ENCODE measurements at places on chromosomes 7 and 10.

DNA sequence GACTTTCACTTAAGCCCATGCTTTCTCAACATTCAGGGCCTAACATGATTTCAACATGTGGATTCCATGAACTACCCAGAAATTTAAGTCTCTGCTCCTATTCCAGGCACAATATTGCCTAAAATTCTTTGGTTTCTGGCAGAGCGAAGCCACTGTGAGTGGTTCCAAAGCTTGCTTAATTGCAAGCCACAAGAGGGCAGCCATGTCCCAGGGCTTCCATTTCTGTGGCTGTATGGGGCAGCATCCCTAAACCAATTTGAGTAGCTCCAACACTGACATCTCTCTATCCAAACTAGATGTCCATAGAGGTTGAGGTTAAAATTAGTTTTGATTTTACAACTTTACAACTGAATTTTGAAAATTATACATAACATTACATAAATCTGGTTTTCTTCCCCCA is 56.3 kb upstream of the MDFIC start:
- no peak for DNase-seq

DNA sequence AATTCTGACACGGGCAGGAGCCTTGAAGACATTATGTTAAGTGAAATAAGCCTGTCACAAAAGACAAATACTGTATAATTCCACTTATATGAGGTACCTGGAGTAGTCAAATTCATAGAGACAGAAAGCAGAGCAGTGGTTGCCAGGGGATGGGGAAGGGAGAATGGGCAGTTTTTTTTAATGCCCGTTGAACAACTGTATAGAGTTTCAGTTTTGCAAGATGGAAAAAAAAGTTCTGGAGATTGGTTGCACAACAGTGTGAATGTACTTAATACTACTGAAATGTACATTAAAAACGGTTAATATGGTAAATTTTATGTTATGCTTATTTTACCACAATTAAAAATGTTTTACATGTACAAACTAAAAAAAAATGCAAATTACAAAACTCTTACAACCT is 63.6 kb upstream of the EFCAB10 start:
- no peak for DNase-seq

DNA sequence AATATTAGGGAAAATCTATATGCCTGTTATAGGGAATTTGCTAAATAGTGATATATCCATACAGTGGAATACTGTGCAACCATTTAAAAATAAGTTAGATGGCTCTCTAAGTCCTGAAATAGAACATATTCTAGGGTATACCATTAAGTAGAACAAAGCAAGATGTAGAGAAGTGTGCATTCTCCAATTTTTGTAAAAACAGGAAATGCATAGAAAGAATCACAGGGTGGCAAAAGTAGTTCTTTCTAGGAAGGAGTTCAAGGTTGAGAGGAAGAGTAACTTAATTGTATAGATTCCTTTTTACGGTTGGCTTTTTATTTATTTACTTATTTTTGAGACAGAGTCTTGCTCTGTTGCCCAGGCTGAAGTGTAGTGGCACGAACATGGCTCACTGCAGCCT is 43.7 kb downstream of the ADD3 start:
- DNase-seq = no peak

GRCh38 chr7:94022550-94022949 is 18.4 kb upstream of the BET1 start:
- DNase-seq = no peak
